Activated T-helper 9 cell treated with anti-CD3 and anti-CD28 coated beads, Interleukin-2, amount 50 U/mL, for 16 hours (primary cell): ENCODE measurements at places on chromosomes 2 and 18.

DNA sequence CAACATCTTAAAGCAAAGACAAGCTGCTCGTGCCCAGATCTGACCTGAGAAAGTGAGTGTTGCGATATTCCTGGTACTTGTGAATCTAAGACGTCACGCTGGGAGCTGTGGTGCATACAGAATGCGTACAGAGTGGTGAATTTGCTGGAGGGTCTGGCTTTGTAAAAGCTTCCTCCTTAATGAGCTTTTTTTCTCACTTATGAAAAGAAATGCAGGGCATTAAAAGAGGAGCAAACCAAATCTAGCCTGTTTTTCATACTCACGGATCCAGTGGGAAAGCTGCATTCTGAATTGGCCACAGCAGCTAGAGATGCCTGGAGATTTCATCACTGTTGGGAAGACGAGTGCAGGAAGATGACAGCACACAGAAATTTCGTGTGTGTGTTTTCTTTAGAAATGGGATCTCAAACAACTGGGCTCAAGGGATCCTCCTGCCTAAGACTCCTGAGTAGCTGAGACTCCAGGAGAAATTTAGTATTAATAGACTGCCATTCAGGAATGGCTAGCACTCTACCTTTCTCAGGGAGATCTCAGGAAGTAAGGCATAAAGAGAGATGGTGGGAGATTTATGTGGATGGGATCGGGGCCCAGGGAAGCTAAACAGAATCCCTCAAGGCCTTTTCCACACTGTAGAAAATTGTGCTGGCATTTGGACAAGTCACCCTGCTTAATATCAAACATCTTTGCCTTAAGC lies 181.3 kb downstream of the ALPK2 start:
- DNase-seq = no peak

DNA sequence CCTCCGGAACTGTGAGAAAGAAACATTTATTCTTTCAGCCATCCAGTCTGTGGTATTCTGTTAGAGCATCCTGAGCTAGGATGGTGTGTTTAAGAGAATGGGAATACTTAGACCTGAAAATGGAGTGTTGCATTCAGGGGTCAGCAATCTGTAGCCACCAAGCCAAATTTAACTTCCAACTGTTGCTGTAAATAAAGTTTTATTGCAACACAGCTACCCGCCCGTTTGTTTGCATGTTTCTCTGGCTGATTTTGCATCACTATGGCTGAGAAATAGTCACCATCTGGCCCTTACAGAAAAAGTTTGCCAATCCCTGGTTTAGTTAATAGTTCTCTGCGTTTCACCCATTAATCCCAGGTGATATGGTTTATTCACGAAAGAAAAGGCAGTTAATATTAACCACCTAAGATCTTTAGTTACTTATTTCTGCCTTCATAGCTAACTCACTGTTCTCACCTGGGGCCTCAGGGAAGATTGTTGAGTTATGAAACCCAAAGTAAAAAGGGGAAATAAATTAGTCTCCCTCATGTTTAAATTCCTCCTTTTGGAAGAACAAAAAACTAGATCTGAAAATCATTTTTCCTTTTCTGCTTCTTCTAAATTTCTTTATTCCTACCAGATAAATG lies 9.5 kb upstream of the CYS1 start:
- no peak for DNase-seq

DNA sequence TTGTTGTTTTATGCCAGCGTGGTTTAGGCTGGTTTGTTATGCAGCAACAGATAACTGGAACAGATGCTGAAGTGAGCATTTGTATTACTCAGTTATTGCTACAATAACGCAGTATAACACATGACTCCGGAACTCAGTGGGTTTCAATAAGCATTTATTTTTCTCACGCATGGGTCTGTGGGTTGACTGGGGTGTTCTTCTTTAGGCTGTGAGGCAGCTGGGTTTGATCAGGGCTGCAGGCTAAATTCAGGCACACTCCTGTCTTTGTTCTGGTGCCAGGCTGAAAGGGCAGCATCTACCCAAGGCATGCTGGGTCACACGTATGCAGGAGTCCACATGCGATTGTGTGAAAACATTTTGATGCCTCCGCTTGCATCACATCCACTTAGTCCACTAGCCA lies 3.8 kb upstream of the SLC1A4 start:
- DNase-seq = no peak

DNA sequence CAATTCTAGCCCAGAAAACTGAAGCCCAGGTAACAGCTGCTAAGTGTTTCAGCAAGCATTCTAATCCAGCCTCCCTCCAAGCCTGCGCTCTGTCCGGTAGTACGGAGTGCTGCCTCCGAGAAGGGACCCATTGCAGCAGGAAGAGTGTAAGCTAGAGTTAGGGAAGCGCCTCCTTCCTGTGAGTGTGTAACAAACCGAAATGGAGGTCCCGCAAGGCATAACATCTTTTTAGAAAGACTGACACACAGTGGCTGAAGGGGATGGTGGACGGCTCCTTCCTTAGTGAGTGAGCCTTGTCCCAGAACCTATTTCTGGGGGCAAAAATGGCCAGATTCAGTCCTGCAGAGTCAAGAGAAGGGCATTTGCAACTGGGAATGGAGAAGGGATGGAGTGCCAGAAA lies 12.2 kb downstream of the PKDCC start:
- DNase-seq = no peak

DNA sequence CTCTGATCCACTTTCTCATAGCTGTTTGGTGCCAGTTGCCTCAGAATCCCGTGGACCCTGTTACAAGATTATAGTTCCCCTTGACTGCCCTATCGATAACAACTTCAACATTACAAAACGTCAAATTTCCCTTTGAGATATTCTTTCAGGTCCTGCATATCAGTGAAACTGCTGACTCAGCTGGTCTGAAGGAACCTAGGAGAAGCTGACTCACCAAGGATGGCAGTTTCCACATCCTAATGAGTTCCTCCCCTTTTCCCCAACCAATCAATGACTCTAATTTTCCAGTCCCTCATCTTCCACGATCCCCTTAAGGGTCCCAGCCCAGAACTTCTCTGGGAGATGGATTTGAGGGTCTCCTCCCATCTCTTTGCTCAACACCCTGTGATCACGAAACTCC lies 27.6 kb upstream of the GNAL start:
- no peak for DNase-seq

DNA sequence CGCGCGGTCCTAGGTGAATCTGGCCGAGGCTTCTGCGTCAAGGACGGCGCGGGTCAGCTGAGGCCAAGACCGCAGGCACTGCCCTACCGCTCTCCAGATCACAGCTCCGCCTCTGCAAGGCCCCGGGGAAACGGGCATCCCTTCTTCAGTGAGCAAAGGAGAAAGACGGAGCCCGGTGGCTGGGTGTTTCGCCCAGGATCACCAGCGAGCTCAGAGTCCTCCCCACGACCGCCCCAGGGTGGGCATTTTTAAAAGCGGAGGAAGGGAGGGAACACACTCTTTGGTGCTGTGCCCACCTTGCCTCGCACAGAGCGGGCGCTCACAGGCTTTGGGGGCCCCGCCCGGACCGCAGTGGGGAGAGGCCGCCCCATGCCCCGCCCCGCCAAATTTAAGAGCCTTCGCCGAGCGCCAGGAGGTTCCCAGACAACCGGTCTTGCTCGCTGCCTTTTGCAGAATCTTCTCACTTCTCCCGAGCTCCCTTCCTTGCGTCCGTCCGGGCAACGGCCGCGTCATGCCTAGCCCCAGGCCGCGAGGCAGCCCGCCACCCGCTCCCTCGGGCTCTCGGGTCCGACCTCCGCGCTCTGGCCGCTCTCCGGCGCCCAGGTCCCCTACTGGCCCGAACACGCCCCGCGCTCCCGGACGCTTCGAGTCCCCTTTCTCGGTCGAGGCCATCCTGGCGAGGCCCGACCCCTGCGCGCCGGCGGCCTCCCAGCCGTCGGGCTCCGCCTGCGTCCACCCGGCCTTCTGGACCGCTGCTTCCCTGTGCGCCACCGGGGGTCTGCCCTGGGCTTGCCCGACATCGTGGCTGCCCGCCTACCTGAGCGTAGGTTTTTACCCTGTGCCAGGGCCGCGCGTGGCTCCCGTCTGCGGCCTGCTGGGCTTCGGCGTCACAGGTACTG lies at the start of gene NOTO:
Gene NOTO (plus strand): TSS at position 419 of the 899 bp plus-strand sequence. CDS start 93 bp downstream, at position 512.
- no peak for DNase-seq

DNA sequence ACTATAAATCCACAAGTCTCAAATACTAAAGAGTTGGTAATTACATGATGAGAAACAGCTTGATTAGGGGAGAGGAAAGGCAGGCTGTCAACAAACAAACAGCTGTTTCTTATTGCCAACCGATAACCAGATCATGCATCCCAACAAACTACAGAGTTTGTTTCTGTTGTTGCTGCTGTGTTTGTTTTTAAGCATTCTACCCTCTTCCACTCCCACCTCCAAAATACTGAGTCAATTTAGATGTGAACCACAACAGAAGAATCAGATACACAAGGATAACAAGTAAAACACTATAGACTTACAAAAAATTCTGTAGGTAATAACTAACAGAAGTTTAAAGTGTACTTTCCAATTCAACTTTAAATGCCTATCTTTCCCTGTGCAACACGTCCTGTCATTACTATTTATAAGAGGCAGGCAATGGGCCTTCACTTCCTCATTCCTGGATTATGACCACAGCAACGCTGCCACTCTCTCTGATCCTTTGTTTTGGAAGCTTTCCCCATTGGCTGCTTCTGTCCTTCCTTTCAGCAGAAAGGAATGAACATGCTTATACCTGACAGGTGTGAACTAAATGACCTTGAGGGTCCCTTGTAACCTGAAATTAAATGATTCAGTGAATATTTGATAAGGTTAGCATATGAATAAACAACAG lies 152.0 kb downstream of the SRBD1 start:
- DNase-seq = no peak

GRCh38 chr2:238711346-238711745 lies 136.5 kb upstream of the TWIST2 start:
- DNase-seq = no peak

DNA sequence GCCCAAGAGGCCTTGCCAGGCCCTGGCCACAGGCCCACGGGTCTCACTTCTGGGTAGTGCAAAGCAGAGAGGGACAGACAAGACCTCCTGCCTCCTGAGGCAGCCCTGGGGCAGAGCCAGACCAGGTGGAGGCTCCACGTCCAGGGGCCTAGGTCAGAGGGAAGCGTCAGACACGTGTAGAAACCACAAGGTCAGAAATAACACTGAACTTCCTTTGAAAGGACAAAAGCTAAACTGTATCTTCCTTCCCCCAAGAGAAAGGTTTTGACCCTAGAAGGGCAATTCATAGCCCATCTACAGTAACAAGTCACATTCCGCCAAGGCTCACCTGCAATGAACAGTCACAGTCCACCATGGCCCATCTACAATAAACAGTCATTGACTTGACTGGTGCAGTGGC lies 17.9 kb downstream of the SDC1 start:
- DNase-seq = no peak

DNA sequence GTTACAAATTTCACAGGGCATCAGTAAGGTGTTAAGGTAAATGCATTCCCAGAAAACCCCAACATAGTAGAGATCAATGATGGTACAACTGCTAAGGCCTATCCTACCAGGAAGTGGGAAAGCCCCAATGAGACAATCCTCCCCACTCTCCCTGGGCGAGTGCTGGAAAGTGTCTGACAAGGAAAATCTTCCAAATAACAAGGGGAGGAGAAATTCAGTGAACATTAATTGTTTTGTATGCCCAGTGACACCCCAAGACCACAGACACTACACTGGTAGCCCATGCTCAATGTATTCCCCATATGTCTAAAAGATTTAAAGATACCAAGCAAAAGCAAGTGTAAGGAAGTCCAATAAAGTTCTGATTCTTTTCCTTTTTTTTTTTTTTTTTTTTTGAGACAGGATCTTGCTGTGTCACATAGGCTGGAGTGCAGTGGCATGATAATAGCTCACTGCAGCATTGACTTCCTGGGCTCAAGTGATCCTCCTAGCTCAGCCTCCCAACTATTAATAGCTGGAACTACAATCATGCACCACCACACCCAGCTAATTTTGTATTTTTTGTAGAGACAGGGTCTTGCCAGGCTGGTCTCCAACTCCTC lies 24.7 kb downstream of the B4GALT6 start:
- DNase-seq = no peak

DNA sequence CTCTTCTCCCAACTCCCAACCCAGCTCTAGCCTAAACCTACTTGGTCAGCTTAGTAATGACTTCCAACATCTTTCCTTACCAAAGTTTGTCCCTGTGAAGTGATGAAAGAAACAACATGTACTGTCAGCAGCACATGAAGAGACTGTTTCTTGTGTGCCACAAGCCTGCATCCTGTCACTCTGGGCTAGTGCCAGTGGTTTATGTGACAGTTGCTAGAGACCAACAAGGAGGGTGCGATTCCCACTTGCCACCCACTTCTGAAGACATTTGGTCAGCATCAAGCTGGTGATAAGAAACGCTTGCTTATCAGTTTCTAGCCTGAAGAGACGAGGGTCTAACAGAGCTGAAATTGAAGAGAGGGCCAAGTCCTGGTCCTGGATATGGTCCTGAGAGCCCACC lies 132.6 kb downstream of the COL4A4 start:
- DNase-seq = no peak

DNA sequence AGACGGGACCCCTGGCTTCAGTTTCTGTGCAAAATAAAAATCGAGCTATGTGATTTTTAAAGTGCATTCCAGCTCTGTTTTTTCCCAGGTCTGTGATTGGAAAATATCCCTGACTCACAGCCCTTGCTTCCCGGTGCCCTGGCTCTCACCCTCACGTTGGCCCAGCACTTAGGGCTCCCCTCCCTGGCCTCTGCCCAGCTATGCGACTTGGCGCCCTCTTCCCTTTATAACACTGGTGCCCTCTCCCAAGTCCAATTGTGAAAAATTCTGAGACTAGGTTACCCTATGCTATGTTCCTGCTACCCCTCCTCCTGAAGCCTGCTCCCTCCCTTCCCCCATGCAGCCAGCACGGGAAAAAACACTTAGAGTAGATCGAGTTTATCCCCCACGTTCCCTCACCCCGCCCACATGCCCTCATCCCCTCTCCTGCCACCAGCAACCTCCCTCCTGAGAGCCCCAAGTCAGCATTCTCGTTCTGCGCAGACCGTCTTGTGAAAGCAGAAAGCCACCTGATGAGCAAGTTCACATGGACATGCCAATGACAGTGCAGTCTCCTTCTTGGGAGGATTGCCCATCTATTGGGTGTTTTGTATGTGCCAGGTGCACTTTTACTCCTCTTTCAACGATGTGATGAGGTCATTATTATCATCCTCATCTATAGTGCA lies 228.8 kb downstream of the VAPA start:
- DNase-seq = no peak

DNA sequence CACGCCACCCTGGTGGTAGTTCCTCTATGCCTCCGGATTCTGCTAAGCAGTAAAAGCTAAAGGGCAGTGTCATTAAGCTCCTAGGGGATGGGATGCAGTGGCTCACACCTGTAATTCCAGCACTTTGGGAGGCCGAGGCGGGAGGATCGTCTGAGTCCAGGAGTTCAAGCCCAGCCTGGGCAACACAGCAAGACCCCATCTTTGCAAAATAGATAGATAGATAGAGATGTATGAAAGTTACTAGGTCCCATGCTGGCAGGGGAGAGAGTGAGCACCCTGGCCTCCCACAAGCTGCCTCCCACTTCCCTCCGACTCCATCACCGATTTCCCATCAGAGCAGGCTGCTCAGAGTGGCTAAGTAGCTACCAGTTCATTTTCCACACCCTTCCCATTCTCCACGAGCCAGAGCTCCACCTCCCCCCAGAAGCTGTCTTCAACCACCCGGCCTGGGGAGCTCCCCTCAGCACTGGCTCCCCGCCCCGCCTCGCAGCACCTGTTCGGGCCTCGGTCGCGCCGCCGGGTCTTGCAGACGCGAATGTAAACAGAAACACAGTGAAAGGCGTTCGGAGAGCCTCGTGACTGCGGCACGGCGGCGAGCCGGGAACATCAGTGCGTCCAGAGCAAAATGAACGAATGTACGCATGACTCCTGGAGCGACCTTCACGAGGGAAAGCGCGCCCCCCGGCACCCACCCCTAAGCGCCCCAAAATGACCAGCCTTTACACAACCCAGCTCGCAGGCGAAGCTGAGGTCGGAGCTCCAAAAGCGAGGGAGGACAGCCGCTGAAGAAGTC lies 598 bp upstream of the CEP68 start:
- DNase-seq = peak; percentile 51

- DNase-seq = no peak
These were observed 183.9 kb downstream of the EIPR1 start for GRCh38 chr2:3193443-3194330.
